Gastrocnemius medialis (tissue), 4 donors: ENCODE measurements at places on chromosomes 5 and 9. TPM values are rescaled to one million over a fixed set of nuclear protein-coding genes. Genes with fewer than 3 reads are reported as not detected.

GRCh38 chr5:56302027-56302426, 68.9 kb upstream of the ANKRD55 start:
- no peak overlapping the region for H3K4me3 ChIP-seq
- no peaks in the 10 kb centered on the region for H3K27me3 ChIP-seq

- no peaks in the 10 kb centered on the region for H3K4me1 ChIP-seq
- H3K36me3 ChIP-seq = no peaks in the 10 kb centered on the region
- no peak for DNase-seq
- no peak overlapping the region for H3K4me3 ChIP-seq
- peaks cover 2% of the 10 kb centered on the region for H3K27me3 ChIP-seq
These were observed 83.0 kb downstream of the TMEM174 start for GRCh38 chr5:73256012-73256411.

DNA sequence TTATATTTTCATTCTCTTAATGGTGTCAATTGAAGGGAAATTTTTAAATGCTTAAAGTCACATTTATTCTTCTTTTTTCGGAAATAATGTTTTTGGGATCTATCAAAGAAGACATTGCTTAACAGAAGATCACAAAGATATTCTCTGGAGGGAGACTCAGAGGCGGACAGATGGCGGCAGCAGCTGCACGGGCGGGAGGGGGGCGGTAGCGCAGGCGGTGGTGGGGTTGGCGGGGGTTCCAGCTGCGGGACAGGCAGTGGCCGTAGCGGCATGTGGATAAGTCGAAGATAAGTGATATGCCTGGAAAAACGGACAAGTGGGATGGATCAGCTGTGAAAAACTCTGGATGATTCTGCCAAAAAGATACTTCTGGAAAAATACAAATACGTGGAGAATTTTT, 31.6 kb upstream of the ZDHHC11B start:
- no peak for DNase-seq
- no peak overlapping the region for H3K27ac ChIP-seq
- no peak overlapping the region for H3K4me3 ChIP-seq
- H3K4me1 ChIP-seq = no peaks in the 10 kb centered on the region
- no peaks in the 10 kb centered on the region for H3K36me3 ChIP-seq

C9orf153 gene
- total RNA-seq = not detected

GRCh38 chr9:132506977-132507669, 75.3 kb upstream of the BARHL1 start:
- DNase-seq = no peak
- H3K4me1 ChIP-seq = no peaks in the 10 kb centered on the region
- H3K27me3 ChIP-seq = peaks cover 31% of the 10 kb centered on the region
- no peak overlapping the region for H3K4me3 ChIP-seq
- no peaks in the 10 kb centered on the region for H3K36me3 ChIP-seq
- no peak overlapping the region for H3K27ac ChIP-seq

DNA sequence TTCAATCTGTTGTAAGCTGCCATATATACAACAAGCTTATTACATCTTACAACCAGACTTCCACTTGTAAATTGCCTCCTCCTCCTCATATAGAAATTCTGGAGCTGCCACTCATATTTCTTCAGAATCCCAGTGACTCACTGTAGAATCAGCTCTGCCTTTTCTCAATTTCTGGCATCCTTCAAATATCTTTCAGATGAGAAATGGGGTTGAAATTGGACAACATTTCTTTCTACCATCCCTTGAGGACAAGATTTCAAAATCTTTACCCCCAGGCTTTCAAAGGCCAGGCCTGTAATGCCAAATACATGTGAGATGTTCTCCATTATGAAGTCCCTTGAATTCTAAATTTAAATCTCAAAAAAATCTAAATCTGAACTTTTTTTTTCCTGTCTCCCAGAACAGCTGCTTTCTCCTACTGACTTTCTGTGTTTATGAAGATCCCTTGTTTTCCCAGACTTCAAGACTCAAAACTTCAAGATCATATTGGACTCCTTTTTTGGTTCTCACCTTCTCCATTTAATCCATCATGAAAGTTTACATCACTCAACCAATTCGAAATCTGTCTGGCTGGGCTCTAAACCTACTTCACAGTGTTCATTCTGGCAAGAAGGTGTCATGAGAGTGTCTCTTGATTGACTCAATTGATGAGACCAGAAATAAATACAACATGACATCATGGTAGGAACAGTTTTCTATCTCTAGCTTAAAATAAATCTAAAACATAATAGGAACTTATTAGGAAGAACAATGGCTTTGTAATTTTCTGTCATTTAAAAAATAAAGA, 109.8 kb downstream of the HMHB1 start:
- peak overlapping the region; percentile 49 for H3K27ac ChIP-seq
- H3K4me1 ChIP-seq = peaks cover 11% of the 10 kb centered on the region
- DNase-seq = no peak
- no peak overlapping the region for H3K4me3 ChIP-seq

GRCh38 chr5:157956271-157956885, 97.4 kb upstream of the CLINT1 start:
- H3K27ac ChIP-seq = no peak overlapping the region
- no peak overlapping the region for H3K4me3 ChIP-seq
- no peak for DNase-seq
- H3K36me3 ChIP-seq = no peaks in the 10 kb centered on the region
- no peaks in the 10 kb centered on the region for H3K4me1 ChIP-seq

OR1Q1 gene
- not detected for total RNA-seq

FAM151B gene
- total RNA-seq = 1.6 TPM

DNA sequence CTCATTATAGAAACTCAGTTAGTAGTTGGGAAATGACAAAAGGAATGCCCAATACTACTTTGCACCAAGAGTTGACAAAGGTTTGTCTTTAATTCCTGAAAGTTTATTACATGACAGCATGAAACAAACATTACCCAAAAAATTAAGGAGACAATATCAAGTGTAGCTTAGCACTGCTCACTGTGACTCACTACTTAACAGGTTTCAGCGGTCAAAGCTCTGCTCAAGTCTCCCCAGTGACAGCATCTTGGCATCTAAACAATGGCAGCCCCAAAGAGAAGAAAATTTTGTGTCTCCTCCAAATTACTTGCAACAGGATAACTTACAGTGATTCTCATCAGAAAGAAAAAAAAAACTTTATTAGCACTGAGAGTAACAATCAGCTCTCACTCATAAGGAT, 1030.2 kb downstream of the EFNA5 start:
- H3K4me1 ChIP-seq = no peaks in the 10 kb centered on the region
- DNase-seq = no peak
- H3K4me3 ChIP-seq = no peak overlapping the region
- no peaks in the 10 kb centered on the region for H3K36me3 ChIP-seq

ENC1 gene
- 2.3 TPM for total RNA-seq

TSSK1B gene
- total RNA-seq = not detected

MCTP1 gene
- 5.4 TPM for total RNA-seq

DNA sequence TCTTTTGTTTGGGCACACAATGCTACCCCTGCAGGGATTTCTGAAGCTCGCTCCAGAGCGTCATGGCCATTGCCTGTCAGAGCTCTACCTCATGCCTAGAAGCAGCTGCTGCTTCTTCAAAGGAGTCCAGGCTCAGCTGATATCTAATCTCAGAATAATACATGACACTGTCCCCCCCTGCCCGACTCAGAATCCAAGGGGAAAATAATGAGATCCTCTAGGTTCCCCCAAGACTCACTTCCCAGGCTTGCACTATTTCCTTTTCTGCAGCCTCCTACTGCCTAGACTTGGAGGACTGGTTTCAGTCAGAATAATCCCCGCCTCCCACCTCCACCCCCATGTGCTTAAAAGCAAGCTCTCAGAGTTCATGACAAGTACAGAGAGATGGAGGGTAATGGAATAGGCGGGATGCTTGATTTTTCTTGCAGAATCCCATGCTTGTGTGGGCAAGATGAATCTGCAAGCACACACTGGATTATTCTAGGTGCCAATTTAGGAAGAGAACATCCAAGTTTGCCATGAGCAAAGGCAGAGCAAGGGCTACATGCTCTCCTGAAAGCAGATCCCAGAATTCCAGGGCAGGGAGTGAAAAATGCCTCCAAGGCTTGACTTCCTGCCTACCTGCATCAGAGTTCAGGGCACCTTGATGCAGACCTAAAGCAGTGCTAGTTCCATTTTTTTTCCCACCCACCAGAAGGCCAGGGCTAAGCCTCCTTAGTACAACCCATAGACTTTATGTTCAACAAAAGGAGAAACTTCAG, 97.4 kb upstream of the IFNK start:
- no peak overlapping the region for H3K27ac ChIP-seq
- no peaks in the 10 kb centered on the region for H3K36me3 ChIP-seq
- no peak overlapping the region for H3K4me3 ChIP-seq
- H3K27me3 ChIP-seq = no peaks in the 10 kb centered on the region
- no peak for DNase-seq

DNA sequence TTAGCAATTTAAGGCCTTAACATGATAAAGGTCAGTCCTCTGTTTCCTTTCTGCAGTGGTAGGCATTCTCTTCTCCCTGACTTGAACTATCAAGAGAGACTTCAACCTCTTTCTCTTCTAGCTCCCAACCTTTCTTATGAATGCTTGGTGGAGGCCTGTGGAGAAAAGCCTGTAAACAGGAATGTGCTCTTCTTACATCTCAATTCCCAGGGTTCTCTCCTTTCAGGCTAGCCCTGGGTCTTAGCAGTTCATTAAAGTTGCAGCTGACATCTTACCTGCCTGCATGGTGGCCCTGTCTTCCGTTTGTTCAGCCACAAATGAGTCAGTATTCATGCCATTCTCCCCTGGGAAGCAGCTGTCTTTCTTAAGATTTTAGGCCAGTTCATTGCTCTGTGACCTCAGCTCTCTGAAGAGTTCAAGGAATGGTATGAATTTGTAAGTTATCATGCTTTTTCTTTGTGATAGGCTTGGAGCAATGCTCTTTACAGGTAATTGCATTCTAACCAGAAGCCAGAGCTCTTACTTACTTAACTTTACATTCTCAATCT, 77.8 kb downstream of the ADCY2 start:
- H3K4me3 ChIP-seq = no peak overlapping the region
- H3K27ac ChIP-seq = no peak overlapping the region
- no peak for DNase-seq

GCNT4 gene
- 1.9 TPM for total RNA-seq

CATSPER3 gene
- 0.84 TPM for total RNA-seq

HAPLN1 gene
- not detected for total RNA-seq

- H3K4me1 ChIP-seq = no peaks in the 10 kb centered on the region
- H3K27me3 ChIP-seq = no peaks in the 10 kb centered on the region
- H3K27ac ChIP-seq = no peak overlapping the region
- no peak overlapping the region for H3K4me3 ChIP-seq
- DNase-seq = no peak
These were observed 54.2 kb downstream of the KIAA1958 start for GRCh38 chr9:112540800-112541199.

DNA sequence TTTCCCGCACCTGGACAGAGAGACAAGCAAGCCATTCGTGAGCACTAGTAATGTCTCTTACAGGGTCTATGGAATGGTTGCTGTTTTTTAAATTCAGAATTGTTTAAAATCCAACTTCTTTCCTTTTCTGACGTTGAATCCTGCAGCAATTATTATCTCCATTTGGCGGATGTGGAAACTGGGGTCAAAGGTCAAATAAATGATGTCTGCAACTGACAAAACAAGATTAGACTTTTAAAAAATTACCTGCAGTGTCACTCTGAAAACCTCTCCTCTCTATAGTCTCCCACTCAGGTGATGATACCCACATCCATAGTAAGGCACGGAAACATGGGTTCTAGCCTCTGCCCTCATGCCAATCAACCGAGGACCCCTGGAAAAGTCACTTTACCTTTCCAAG, 142.7 kb upstream of the SMIM23 start:
- H3K27ac ChIP-seq = no peak overlapping the region
- no peaks in the 10 kb centered on the region for H3K27me3 ChIP-seq
- H3K4me3 ChIP-seq = no peak overlapping the region
- no peak for DNase-seq

DNA sequence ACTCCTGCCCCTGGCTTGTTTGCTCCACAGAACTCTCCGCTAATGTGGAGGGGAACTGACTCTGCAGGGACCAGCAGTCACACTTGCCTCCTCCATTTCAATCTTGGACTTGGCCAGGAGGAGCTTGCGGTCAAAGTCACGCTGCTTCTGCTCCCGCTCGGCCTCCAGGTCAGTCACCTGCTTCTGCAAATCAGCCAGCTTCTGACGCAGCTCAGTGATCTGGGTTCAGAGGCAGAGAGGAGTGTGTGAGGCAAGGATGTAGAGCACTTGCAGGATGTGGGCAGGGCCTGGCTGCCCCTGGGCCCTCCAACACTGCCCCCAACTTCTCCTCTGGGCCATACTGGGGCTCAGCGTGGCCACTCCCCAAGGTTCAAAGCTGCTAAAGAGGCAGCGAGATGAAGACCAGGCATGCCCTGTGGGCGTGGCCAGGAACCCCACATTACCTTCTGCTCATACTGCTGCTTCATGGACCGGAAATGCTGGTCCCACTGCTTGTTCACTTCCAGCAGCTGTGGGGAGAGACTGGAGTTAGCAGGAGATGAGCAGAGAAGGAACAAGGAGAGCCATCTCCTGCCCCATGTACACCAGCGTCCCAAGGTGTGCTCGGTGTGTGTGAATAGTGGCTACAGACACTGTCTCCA, 22.2 kb downstream of the GPX3 start:
- peaks cover 52% of the 10 kb centered on the region for H3K36me3 ChIP-seq
- H3K27me3 ChIP-seq = no peaks in the 10 kb centered on the region
- H3K4me3 ChIP-seq = no peak overlapping the region
- peak overlapping the region; percentile 88 for H3K27ac ChIP-seq
- peak; percentile 92 for DNase-seq
- H3K4me1 ChIP-seq = peaks cover 48% of the 10 kb centered on the region

ELOVL7 gene
- 0.89 TPM for total RNA-seq

DNA sequence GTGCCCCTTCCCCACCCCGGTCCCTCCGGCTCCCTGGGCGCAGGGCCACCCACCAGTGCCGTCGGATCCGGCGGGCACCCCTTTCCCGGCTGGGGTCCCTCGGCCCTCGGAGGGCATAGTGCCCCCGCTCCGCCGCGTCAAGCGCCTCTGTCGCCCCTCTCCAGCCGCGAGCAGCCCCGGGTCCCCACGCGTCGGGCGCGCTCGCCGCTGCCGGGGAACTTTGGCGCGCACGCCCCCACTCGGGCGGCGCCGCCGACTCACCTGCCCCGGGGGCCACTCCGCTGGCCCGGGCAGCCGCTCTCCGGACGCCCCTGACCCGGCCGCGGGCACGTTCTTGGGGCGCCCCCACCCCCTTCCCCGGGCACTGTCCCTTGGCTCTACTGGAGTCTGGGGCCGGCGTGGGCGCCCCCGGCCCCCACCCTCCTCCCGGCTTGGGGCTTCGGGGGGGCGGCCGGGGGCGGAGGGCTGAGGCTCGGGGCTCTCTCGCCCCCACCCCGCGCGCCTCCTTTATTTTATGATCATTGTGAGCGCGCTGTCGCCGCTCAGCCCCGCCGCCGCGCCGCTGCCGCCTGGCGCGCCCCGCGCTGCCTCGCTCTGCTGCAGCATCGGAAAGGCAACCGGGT, 1.1 kb upstream of the FAM78A start:
- peak overlapping the region; percentile 71 for H3K4me3 ChIP-seq
- no peaks in the 10 kb centered on the region for H3K27me3 ChIP-seq
- DNase-seq = no peak
- peaks cover 48% of the 10 kb centered on the region for H3K4me1 ChIP-seq
- no peaks in the 10 kb centered on the region for H3K36me3 ChIP-seq
- H3K27ac ChIP-seq = peak overlapping the region; percentile 97

TMEM203 gene
- total RNA-seq = 45.9 TPM
